Skin of body (tissue), 3 donors: ENCODE measurements at places on chromosomes 16 and 17.

DNA sequence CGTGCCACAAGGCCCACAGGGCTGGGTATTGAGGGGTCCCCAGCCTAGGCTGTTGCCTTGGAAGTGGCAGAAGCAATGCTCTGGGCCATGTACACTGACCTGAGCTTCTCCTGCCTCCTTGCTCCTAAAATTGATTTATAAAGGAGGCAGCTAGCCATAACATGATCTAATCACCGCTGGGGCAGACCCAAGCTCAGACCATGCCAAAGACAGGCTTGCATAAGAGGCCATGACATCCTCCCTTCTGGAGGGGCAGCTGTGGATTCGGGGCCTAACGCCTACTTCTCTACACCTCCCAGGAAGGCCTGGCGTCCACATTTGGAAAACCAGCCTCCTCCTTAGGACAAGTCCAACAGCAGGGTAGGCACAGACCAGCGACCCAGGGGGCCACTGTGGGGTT lies 12.3 kb downstream of the HSD11B2 start:
- peak; percentile 33 for DNase-seq

GRCh38 chr16:86843812-86844211 lies 265.5 kb downstream of the FOXL1 start:
- DNase-seq = no peak

DNA sequence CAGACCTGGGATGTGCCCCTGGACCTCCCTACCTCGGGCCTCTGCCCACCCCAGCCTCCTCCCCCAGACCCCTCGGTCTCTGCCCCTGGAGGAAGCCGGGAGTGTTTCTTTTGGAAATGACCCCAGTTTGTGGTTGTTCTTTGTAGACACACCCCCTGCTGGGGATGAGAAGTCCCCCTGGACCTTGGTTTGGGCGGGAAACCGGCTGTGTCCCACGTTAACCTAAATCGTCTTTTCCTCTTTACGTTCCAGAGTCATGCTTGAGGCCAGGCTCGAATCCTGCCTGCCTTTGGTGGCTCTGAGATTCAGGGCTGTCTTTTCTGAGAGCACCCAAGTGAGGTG lies 116.6 kb downstream of the METRNL start:
- DNase-seq = no peak

- no peak for DNase-seq
Measured at GRCh38 chr17:19537111-19537510, 3.5 kb downstream of the SLC47A1 start.

- no peak for DNase-seq
Measured at GRCh38 chr16:86228713-86229112, 281.6 kb upstream of the FOXF1 start.

GRCh38 chr16:12976936-12977335 lies 75.5 kb downstream of the SHISA9 start:
- DNase-seq = no peak

DNA sequence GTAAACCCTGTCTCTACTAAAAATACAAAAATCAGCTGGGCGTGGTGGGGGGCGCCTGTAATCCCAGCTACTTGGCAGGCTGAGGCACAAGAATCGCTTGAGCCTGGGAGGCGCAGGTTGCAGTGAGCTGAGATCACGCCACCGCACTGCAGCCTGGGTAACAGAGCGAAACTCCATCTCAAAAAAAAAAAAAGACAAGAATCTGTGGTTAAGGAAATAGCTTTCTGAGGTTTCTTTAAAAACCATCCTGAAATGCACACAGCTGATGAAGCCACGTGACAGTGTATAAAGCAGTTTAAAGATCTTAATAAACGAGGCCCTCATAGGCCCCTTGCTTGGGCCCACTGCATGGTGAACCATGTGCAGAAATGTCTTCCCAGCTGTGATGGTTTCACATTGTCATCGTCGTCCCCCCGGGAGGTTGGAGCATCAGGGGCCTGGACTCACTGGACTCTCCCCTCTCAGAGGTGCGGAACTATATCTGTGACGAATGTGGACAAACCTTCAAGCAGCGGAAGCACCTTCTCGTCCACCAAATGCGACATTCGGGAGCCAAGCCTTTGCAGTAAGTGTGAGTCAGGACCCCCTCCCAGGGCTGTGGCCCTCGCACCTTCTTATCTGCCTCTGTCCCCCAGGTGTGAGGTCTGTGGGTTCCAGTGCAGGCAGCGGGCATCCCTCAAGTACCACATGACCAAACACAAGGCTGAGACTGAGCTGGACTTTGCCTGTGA lies 16.2 kb downstream of the ZNF276 start:
- DNase-seq = no peak

- DNase-seq = no peak
Measured at GRCh38 chr17:80650331-80650672, 105.7 kb downstream of the RPTOR start.

GRCh38 chr16:25481636-25482035 lies 210.1 kb upstream of the HS3ST4 start:
- no peak for DNase-seq

GRCh38 chr16:80743273-80743672 lies 61.1 kb downstream of the CDYL2 start:
- no peak for DNase-seq

GRCh38 chr17:63760771-63761539 lies 12.4 kb downstream of the CCDC47 start:
- DNase-seq = no peak

DNA sequence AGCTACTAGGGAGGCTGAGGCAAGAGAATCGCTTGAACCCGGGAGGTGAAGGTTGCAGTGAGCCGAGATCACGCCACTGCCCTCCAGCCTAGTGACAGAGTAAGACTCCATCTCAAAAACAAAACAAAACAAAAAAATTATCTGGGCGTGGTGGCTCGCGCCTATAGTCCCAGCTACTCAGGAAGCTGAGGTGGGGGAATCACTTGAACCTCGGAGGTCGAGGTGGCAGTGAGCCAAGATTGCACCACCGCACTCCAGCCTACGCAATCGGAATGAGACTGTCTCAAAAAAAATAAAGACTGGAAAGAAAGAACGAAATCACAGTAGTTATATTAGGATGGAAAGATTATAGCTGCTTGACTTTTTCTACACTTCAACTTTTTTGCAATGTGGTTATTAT lies 18.9 kb downstream of the COG1 start:
- DNase-seq = no peak

GRCh38 chr17:80190716-80191115 lies 20.9 kb downstream of the CARD14 start:
- no peak for DNase-seq

DNA sequence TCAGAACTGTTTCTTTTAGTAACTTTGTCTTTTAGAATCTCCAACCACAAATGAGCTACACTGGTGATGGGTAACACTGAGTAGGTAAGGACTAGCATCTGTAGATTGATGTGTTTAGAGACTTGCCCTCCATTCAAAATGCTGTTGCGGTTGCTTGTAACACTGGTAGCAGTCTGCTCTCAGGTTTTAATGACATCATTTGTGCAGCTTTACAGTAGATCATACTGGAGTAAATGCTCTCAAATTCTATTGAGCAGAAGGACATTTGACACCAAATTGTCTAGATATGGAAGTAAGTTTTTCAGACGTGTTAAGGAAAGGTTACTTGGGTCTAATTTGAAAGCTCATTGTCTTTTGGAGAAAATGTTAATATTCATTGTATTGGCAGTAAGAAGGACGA lies 98.8 kb downstream of the NLK start:
- DNase-seq = no peak

DNA sequence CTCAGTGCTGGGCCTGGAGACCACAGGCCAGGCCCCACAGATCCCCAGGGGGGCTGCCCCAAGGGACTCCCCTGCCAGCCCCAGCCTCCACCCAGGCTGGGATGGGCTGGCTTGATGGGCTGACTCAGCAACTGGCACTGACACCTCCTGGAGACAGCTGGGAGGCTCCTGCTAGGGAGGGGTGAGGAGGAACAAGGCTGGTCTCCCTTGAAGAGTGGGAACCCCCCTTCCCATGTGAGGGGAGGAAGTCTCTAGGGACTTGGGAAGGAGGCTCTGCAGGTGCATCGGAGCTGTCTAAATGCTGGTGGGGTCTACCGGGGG lies 10.4 kb downstream of the NHERF1 start:
- no peak for DNase-seq

DNA sequence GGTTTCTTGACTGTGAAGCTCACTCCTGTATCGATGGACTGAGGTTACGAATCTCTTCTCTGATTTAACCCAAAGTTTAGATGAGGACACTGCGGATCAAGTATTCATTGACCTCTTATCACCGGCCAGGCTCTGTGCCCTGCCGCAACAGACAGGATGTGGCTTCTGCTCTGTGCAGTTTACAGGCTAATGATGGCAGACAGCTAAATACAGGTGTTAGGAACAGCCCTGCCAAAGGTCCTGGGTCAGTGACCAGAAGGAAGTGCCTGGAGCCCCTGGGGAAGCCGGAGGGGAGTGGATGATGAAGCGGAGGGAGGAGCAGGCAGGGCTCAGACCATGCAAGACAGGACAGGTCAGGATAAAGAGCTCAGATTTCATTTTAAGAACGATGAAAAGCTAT lies 44.4 kb downstream of the HAPSTR1 start:
- no peak for DNase-seq

DNA sequence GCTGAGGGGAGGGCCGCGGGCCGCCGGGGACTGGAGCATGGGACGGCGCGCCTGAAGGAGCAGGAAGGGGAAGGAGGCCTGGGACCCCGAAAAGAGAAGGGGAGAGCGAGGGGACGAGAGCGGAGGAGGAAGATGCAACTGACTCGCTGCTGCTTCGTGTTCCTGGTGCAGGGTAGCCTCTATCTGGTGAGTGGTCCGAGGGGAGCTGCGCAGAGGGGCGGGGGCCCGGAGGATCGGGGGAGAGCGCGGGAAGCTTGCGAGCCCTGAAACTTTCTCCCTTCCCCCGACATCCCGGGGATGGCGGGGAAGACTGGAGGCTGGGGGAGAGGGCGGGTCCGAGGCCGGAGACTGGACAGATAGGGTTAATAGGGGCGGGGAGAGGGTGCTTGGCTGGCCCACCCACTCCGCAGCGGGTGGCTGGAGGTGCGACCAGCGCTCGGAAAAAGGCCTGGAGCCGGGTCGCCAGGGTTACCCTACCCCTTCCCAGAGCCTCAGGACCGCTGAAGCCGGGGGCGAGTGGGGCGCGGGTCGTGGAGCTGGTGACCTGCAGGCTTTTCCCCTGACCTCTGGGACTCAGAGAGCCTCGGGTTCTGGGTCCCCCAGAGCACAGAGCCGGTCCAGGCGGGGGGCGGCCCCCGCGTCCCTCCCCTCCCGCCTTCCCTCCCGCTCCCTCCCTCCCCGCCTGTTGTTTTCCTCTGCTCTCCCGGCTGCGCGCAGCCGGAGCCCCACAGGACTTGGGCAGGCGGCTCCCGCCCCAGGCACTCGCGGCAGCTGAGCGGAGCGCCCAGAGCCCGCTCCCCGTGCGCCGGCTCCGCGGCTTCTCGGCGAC lies 631 bp downstream of the NXPH3 start:
- DNase-seq = peak; percentile 51

GRCh38 chr16:84585886-84586285 lies 32.0 kb downstream of the COTL1 start:
- DNase-seq = no peak

DNA sequence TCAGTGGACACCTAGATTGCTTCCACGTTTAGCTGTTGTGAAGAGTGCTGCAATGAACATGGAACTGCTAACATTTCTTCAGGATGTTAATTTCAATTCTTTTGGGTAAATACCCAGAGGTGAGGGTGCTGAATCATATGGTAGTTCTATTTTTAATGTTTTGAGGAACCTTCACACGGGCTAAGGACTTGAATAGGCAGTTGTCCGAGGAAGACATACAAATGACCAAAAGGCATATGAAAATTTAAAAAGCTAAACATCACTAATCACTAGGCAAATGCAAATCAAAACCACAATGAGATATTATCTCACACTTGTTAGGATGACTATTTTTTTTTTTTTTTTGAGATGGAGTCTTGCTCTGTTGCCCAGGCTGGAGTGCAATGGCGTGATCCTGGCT lies 173.3 kb downstream of the PRKCB start:
- no peak for DNase-seq

DNA sequence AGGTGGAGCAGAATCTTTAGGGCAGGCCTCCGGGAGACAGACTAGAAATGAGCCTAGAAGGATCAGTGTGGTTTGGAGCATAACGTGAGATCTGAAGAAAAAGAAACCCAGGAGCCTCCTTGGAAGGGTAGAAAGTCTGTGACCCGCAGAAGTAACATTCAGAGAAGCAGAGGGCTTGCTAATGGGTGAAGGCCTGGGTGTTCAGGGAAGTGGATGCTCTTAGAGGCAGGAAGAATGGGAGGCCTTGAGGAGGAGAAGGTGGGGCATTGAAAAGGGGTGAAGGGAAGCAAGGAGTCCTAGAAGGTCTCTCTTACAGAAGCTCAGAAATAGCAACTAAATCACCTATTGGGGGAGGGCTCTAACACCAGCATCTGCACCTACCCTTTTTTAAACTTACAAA lies 20.3 kb downstream of the GPT2 start:
- DNase-seq = no peak

DNA sequence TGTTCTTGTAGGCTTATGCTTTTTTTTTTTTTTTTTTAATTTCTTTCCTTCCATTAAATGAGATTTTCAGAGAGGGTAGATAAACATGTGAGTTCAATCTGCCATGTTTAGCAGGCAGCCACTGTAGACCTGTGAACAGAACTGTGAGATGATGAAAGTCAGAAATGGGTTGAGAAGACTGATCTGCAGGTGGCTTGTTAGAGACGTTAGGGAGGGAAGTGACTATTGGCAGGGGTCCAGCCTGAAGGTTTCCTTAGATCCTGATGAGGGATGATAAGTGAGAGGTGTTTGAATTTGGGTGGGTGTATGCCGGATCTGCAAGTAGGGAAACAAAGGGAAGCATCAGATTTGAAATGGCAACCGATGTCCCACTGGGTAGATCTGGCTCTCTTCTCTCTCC lies 157.8 kb downstream of the HS3ST3B1 start:
- no peak for DNase-seq
